ENCODE measurements at places on chromosomes 12 and 14.

DNA sequence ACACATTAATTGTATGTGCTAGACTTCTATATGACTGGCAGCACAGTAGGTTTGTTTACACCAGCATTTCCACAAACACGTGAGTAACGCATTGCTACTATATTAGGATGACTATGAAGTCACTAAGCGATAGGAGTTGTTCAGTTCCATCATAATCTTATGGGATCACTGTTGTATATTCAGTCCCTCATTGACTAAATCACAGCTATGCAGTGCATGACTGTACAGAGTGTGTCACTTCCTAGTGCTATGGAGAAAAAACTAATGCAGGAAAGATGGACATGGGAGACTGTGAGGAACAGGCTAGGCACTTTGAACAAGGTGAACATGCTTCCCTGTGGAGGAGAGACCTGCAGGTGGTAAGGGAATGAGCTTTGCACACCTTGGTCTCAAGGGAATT lies 259.8 kb downstream of the NUAK1 start:
- no peak for DNase-seq

DNA sequence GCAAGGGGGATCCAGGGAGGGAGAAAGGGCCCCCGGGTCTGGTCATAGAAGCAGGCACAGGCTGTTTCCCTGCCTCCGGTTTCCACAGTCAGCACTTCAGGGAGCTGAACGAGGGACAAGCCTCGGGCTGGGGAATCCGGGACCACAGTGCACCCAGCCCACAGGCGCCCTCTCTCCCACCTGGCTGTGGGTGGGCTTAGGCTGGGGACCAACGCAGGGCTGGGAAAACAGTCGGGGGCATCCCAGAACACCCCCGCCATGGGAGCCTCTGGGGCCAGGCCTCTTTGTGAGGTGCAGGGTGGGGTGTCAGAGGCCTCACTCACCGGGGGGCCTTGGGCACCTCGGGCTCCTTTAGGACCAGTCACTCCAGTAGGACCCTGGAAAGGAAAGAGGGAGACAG lies 16.3 kb downstream of the TMEM106C start:
- DNase-seq: no peak

GRCh38 chr14:64937171-64937820 lies 5.2 kb downstream of the GPX2 start:
- no peak for DNase-seq

DNA sequence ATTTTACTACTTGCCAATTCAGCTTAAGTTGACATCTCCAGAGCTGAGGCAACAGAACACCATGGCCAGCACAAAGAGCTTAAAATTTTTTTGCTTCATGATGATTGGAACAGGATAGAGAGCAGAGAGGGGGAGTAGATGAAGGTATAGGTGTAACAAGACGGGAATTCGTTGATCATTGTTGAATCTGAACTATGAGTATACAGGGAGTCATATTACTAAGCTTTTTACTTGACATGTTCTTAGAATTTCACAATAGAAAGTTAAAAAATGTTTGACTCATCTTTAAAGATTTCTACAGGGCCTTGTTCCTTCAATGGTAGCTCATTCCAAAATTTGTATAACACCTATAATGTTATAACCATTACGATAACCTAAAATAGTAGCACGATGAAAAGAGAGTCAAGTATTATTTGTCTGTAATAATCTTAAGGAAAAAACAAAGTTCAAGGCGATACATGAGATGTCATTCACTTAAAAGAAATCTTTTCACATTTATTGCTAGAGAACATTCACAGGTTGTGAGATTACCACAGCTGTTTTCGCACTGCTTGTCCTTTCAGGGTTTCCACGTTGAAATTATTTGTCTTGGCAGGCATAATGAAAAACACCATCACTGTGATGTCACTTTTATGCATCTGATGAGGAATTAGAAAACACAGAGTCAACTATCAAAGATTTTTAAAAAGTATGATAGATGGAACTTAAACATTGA lies 33.9 kb downstream of the SPX start:
- no peak for DNase-seq

GRCh38 chr12:14072987-14073386 lies 91.6 kb upstream of the GRIN2B start:
- DNase-seq: no peak

DNA sequence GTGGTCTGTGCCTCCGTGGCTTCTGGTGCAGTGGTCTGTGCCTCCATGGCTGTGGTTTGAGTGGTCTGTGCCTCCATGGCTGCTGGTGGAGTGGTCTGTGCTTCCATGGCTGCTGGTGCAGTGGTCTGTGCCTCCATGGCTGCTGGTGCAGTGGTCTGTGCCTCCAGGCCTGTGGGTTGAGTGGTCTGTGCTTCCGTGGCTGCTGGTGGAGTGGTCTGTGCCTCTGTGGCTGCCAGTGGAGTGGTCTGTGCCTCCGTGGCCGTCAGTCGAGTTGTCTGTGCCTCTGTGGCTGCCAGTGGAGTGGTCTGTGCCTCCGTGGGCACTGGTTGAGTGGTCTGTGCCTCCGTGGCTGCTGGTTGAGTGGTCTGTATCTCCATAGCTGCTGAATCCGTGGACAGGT lies 10.1 kb downstream of the SELPLG start:
- no peak for DNase-seq

DNA sequence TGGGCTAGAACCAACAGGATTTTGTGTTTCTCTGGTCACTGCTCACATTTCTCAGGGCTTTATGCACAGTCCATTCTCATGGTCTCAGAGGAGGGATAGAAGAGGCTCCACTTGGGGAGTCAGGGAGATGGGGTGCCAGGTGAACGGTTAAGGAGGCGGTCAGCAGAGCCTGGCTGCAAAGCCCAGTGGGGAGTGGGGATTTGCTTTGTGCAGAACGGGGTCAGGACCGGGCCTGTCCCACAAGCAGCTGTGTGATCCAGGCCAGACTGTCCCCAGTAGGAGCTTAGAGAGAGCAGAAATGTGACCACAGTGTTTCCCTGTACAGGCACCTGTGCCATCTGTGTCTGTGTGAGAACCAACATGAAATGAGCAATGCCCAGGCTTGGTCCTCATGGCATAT lies 4.1 kb downstream of the CMTM5 start:
- DNase-seq: no peak

- no peak for DNase-seq
Measured at GRCh38 chr14:51527073-51527472, 124.6 kb upstream of the FRMD6 start.

DNA sequence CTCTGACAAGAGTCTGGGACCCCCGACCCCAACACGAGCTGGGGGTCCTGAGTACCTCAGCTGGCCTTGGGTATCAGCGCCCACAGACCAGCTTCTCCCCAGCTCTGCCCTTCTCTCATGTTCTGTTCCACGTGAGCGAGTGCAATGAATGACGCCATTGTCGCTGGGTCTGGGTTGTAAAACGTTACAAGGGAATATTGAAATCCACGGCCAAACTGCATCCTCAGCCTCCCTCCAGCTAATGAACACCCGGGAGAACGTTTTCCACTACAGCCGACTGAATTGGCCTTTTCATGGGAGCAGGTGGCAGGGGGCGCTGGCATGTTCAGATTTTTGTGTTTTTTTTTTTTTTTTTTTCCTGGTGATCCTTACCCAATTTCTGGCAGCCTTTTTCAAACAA lies 34.7 kb downstream of the TBX5 start:
- no peak for DNase-seq

- DNase-seq: no peak
Measured at GRCh38 chr14:66601932-66602578, 94.1 kb downstream of the GPHN start.

DNA sequence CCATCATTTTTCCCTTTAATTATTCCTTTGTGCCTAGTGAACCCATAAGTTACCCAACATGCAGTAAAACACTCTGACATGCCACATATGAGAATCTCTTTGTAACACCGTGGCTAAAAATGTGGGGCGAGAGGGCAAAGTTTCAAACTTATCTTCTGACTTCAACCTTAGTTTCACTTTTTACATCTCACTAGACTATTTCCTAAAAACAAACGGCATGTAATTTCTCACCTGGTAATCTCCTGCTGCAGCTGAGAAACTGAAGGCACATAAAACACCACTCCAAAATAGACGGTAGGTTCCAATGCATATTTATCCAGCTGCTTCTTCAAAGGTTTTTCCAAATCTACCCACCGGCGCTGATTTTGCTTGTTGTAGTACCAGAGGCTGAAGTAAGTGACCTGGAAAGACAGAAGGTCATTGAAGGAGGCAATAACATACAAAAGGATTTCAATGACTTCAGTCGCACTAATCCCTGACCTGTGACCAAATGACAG lies 37.9 kb downstream of the PTPN21 start:
- no peak for DNase-seq

DNA sequence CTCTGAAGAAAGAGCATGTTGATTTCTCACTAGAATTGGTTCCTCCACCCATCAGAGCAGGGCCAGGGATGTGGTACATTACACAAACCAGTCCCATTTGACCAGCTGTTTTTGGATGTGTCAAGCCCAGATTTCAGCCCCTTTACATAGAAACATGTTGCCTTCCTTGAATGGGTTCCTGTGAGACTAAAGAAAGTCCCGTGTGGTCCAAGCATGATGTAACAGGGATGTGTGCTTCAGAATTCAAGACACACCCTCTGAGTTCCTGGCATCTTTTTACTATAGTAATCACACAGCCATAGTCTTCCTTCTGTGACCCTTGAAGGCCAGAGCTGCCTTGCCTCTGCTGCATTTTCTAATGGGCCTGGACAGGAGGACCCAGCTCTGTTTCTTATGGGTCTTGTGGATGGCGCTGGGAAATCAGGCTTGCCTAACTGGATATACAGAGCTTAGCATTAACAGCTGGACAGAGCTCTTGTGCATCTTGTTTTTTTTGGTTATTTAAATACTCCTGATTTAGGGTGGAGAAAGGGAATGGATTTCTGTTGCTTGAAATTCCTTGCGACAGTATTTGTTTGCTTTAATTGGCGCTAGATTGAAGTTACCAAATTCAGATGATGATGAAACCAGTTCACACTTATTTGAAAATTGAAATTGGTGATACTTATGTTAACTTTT lies 341.0 kb downstream of the ZFP36L1 start:
- DNase-seq: peak; percentile 58

DNA sequence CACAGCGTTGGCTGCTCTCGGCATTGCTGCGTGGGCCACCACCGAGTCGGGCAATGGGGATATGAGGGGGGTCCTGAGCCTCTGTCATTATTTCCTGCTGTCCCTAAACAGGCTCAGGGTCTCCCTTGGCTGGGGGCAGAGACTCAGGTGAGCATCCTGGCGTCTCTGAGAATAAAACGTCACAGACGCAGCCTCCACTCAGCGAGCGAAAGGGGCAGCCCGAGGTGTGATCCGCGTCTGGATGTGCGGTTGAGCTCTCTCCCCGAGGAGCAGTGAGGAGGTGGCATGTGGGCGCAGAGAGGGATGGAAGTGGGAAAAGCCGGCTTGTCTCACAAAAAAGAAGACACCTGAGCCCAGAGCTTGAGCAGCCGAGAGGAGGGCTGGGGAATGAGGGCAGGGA lies 62.6 kb downstream of the GALNT9 start:
- no peak for DNase-seq

DNA sequence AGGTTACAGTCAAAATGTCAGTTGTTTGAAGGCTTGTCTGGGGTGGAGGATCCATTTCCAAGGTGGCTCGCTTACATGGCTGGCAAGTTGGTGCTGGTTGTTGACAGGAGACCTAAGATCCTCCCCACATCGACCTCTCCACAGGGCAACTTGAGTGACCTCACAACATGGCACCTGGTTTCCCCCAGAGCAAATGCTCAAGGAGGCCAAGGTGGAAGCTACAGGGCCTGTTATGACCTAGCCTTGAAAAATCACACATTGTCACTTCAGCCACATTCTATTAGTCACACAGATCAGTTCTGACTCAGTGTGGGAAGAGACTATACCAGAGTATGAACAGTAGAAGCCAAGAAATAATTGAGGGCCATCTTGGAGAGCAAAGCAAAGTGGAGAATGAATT lies 11.3 kb upstream of the GNG2 start:
- peak; percentile 58 for DNase-seq

- DNase-seq: no peak
Measured at GRCh38 chr14:104881369-104881979, 16.4 kb downstream of the CEP170B start.

- DNase-seq: peak; percentile 68
Measured at GRCh38 chr14:92647797-92648279, 100.6 kb downstream of the LGMN start.

- no peak for DNase-seq
Measured at GRCh38 chr12:39931857-39932256, 174.0 kb downstream of the SLC2A13 start.

GRCh38 chr12:80198782-80199337 lies 99.5 kb downstream of the OTOGL start:
- no peak for DNase-seq

DNA sequence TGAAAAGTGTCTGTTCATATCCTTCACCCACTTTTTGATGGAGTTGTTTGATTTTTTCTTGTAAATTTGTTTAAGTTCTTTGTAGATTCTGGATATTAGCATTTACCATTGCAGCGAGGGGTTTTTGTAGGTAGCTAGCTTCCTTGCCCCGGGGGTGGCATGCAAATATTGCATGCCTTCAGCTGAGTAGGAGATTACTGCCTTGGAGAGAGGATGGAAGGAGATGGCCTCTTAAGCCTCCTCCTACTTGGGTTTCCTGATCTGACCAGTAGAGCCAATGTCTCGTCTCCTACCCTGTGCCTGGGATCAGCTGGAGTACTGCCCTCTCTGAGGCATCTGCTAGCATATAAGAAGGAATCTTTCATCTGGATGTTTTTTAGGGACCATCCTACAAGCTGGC lies 134.4 kb upstream of the CCND2 start:
- peak; percentile 1 for DNase-seq

GRCh38 chr12:67428431-67428830 lies 159.3 kb downstream of the CAND1 start:
- no peak for DNase-seq

DNA sequence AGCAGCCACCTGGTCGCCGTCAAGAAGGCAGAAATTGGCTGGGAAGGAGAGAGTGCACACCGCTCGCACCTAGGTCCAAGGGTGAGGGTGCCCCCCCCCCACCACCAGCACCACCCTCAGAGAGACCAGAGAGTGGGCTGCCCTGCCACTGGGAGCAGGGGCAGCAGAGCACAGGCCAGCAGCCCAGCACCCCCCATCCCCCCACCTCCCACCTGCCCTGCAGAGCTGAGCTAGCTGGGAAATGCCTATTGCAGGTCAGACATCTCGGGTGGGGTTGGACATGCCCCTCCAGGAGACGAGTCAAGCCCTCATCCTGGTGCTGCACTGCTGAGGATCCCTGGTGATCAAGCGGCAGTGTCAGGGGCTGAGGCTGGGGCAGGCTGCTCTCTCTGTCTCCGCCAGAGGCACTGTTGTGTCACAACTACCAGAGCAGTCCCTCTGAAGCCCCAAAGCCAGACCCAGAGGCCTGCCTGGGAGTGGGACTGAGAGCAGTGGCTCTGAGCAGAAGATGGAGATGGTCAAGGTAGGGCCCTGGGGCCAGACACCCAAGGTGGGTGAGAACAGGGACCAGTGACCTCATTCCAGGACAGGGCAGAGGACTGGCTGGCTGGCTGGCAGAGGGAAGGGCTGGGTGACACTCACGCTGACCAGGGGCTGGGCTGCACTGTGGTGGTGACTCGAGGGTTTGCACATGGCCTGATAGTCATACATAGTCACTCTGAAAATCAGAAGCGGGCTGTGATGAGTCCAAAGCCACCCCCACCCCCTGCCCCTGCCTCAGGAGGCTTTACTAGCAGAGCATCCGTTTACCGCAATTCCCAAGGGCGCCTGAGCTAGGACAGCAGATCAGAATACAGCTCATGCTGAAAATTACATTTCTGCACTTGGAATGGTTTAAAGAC lies 19.7 kb upstream of the LRTM2 start:
- no peak for DNase-seq

GRCh38 chr12:48765753-48766162 lies 23.1 kb downstream of the ADCY6 start:
- DNase-seq: no peak

Data from AG20443 (cell line).